ENCODE measurements at places on chromosomes 12 and 14.

DNA sequence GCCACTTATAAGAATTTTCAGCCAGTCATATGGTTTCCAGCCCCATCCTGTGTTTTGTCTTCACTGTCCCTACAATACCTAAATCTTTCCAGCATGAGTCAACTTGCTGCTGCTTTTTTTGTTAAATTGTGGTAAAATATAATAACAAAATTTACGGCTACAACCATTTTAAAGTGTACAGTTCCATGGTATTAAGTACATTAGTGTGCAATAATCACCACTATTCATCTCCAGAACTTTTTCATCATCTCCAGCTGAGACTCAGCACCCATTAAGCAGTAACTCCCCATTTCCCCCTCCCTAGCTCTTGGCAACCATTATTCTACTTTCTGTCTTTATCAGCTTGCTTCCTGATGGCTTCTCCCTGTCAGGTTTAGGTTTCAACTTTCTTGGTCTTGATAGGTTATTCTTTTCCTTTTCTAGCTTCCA lies 39.1 kb downstream of the FRS2 start:
- DNase-seq: no peak

GRCh38 chr12:26612203-26612602 lies 220.8 kb downstream of the ITPR2 start:
- no peak for DNase-seq

DNA sequence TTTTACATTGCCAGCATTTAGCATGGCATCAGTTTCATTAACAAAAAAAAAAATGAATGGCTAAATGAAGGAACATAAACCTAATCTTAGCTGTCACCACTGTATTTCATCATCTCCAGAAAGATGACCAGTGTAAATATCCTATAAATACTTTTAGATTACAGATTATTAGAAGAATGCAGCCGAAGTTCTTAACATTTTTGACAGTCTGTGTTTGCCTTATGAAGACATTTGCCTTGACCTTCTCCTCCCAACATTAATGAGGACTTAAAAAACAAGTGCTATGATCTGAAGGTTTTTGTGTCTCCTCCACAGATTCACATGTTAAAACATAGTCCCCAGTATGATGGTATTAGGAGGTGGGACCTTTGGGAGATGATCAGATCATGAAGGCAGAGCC lies 253.0 kb downstream of the SNAPC1 start:
- DNase-seq: no peak

DNA sequence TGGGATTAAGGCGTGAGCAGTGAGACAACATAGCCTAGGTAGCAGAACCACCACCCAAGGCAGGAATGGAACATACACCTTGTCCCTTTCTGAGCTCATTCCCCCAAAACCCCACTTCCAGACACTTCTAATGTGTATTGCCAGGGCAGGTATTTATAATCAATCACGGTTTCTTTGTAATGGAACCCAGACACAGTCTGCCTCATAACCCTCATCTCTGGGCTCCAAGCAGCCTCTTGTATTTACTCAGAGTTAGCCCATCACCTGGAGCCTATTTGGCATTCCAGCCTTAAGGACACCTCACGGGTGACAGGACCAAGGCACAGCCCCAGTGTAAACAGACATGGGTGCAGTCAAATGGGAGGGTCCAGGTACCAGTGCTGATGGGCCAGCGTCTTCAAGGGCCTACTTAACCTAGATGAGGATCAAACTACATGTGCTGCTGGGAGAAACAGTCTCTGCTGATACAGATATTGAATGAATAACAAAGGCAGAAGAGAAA lies 2.5 kb upstream of the HIGD1C start:
- DNase-seq: no peak
